Activated CD4-positive, alpha-beta T cell treated with anti-CD3 and anti-CD28 coated beads for 36 hours (primary cell): ENCODE measurements at places on chromosomes 7 and 10.

- no peak for DNase-seq
Measured at GRCh38 chr7:131285556-131285955, 42.1 kb upstream of the MKLN1 start.

GRCh38 chr10:119217991-119218490 lies 10.7 kb downstream of the GRK5 start:
- DNase-seq = no peak

DNA sequence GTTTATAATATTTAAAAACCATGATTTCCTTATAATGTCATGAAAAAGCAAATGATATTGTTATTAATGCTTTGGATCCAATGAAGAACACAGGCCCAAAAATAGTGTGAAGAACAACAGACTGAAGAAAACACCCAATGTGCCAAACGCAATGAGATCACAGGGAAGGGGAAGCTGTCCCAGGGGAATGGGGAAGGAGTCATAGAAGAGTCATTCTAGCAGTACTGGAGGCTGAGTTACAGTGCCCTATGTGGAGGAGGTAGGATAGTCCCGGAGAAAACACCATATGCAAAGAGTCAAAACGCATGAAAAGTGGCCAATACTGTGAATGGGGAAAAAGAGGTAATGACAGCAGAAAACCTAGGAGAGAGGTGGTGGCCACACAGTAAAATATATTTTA lies 50.9 kb downstream of the TPK1 start:
- no peak for DNase-seq

GRCh38 chr10:59831658-59832503 lies 74.5 kb downstream of the CCDC6 start:
- DNase-seq = no peak

DNA sequence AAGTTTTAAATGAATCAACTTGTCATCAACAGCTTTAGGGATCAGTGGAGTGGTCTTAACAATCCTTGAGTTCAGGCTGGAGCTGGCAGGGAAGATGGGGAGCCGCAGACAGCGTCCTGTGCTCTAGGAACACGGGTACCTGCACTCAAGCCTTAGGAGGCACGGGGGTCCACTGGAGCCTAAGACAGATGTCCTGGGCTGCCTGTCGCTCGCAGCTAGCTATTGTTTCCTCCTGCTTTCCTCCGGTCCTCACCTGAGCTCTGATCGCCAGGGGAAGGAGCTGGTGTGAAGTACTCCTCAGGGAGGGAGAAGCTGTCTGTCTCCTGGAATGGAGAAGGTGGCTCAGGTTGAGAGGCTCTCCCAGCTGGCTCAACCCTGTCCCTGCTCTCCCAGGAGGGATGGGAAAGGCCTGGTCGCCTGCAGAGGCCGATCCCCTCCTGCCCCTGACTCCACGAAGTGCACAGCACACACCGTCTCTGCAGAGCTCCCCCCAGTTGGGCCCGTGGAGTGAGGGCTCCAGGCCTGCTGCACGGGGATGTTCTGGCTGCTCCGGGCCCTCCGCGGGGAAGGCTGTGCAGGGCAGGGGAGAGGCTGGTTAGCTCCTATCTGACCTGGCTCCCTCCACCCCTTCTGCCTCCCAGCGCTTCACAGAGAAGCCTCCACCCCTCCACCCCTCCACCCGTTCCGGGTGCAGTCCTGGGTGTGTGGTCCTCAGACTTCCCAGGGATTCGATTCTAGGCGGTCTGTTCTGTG lies 14.5 kb upstream of the PYROXD2 start:
- DNase-seq = no peak

GRCh38 chr10:130770018-130770630 lies 541.4 kb downstream of the TCERG1L start:
- no peak for DNase-seq

GRCh38 chr10:92834986-92835385 lies 13.3 kb upstream of the EXOC6 start:
- DNase-seq = no peak

- DNase-seq = no peak
Measured at GRCh38 chr7:66297579-66297978, 92.4 kb downstream of the TPST1 start.

DNA sequence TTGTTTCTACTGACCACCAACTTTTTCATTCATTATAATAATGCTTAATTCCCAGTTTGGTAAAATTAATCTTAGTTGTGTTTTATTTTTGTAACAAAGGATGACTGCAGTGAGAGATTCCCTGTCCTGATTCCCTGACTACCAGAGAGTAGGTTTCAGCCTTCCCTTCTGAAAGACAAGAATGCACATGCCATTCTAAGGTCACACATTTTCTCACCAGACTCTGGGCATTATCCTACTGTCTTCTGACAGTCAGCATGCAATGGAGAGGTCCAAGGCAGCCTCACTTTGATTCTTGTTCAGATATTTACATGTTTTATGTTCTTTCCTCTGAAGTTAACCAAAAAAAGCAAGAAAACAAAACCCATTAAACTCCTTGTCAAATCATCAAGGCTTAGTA lies 372.7 kb upstream of the CDC14C start:
- no peak for DNase-seq

GRCh38 chr7:69208276-69208675 lies 390.0 kb upstream of the AUTS2 start:
- DNase-seq = no peak

GRCh38 chr7:29065181-29065857 lies 81.0 kb downstream of the CPVL start:
- DNase-seq = no peak

GRCh38 chr10:128297709-128298378 lies 171.6 kb upstream of the MKI67 start:
- DNase-seq = no peak

GRCh38 chr7:130490888-130491804 lies 739 bp upstream of the MEST start:
- peak; percentile 71 for DNase-seq

DNA sequence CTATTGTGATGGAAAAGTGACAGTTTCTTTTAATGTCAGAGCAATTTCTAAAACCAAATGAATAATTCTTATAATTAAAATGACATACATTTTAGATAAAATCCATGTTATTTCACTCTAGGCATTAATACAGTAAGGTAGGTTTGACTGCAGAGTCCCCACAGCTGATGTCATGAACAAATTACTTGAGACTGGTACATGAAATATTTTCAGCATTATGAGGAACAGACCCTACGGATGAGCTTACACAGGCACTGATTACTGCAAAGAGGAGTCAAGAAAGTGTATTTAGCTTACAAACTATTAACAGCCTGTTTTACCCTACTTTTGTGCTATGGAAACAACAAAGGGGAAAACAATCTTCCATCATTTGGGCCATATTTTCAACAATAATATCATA lies 8.9 kb downstream of the COL1A2 start:
- DNase-seq = no peak

GRCh38 chr10:84312816-84313215 lies 15.6 kb upstream of the CCSER2 start:
- DNase-seq = no peak

DNA sequence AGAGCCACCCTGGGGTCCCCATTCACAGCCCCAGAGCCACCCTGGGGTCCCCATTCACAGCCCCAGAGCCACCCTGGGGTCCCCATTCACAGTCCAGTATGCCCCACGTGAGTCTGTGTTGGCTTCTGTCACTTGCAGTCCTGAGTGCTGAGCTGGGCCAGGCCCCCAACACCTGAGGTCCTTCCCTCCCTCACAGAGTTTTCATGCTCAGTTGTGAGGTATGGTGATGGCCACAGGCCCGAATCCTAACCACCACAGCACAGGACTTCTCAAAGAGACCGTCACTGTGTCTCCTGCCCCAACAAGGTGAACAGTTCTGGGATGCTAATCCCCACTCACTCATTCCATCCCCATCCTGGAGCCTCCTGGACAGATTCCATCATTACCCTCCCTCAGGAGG lies 239.2 kb downstream of the PTPRN2 start:
- DNase-seq = no peak

GRCh38 chr10:67978749-67979148 lies 94.3 kb downstream of the SIRT1 start:
- DNase-seq = peak; percentile 21

- peak; percentile 62 for DNase-seq
Measured at GRCh38 chr10:43265799-43266721, 805 bp downstream of the RASGEF1A start.

- no peak for DNase-seq
Measured at GRCh38 chr7:45986355-45987298, 65.6 kb upstream of the IGFBP3 start.

- no peak for DNase-seq
Measured at GRCh38 chr10:125661941-125662515, 20.9 kb downstream of the TEX36 start.

- no peak for DNase-seq
Measured at GRCh38 chr7:92714767-92715166, 121.6 kb downstream of the CDK6 start.

GRCh38 chr7:42831718-42832522 lies 80.0 kb downstream of the C7orf25 start:
- DNase-seq = peak; percentile 16

DNA sequence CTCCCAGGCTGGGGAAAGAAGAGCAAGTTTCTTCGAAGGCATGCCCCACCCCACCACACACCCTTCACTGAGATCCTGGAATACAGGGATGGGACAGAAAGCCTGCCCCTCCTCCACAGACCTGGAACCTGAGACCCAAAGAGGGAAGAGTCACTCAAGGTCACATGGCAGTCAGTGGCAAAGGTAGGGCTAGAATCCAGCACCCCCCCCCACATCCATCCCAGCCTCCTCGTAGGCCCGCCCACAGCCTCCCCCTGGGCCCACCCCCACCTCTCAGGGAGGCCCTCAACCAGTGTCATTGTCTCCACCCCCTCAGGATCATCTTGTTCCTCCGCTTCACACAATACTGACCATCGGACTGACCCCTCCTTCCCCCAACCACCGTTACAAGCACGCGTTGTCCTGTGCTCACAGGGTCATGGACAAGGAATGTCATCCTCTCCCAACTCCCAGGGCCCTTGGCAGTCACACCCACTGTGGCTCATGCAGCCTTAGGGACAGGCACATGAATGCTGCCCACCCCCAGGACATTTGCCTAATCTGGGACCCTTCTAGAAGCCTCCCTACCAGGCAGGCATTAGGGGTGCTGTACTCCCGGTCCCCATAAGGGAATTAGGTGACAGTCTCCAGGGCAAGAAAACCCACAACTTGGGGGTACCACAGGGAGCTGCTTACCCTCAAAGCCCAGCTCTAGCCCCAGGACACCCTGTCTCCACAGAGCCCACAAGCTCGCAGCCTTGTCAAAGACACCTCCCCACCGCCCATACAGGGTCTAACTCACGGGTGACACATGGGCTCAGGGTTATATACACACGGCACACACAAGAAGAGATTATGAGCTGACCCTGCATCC lies 1.4 kb downstream of the KCNH2 start:
- no peak for DNase-seq

DNA sequence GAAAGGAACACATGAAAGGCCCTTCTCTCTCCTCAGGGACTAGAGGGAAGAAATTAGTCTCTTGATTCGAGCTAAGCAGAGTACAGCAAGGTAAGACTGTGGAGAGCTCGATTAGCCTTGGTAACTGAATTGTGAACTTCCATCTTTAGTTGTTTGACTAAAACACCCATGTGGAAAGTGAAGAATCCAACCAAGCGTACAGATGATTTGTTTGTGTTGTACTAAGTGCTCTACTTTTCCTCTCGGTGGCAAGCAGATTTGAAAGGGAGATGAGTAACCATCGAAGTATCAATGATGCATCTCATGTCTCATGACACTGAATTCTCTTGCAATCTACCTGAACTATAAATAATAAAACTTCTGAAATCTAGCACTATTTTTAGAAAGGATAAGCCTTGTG lies 80.7 kb downstream of the FZD1 start:
- no peak for DNase-seq

- no peak for DNase-seq
Measured at GRCh38 chr7:137989094-137989493, 12.8 kb downstream of the CREB3L2 start.

DNA sequence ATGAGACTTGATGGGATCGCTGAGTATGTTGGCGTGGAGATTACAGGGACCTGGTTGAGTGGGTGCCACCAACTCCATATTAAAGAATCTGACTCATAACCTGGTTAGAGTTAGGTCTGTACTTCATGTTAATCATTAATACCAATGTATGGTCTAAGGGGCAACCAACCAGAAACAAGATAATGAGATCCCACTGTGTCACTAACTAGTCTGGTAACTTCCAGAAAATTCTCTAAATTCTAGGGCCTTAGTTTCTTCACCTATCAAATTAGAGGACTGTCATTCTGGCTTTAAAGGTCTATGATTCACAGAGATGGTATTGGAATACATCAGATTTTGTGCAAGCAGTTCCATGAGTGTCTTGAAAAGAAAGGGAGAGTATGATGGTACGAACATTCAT lies 102.2 kb downstream of the SNX10 start:
- DNase-seq = no peak

GRCh38 chr10:62890395-62890794 lies 74.2 kb upstream of the EGR2 start:
- no peak for DNase-seq

- DNase-seq = no peak
Measured at GRCh38 chr7:116071629-116072028, 41.1 kb upstream of the TFEC start.

DNA sequence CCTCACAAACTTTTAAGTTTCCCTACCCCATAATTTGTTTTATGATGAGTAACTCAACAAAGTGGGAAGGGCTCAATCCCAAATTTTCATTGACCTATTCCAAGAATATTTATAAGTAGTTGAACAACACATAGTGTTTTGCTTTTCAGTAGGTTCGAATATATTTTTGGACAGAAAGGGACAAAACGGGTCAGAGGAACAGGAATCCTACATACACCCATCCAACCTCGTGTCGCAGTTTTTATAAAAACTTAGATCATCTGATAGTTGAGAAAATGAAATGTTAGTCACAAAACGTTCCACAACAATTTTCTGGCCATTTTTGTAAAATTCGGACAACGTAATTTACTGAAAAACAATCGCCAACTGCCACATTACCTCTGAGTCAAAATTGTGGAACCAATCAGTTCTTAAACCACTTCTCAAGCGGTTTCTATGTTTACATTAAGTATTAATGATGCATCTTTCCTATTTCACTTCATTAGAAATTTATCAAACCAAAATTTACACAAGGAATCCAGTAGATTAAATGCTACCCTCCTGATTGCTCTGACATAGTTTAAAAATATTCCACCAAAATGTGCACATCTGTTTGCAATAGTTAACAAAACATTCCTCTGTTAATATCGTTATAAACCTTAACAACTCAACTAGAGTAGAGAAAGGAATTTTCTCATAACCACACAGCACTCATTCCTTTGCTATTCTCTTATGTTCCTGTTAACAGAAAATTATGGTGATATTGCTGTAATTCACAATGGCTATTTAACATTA lies 6.3 kb downstream of the WNT16 start:
- DNase-seq = no peak

DNA sequence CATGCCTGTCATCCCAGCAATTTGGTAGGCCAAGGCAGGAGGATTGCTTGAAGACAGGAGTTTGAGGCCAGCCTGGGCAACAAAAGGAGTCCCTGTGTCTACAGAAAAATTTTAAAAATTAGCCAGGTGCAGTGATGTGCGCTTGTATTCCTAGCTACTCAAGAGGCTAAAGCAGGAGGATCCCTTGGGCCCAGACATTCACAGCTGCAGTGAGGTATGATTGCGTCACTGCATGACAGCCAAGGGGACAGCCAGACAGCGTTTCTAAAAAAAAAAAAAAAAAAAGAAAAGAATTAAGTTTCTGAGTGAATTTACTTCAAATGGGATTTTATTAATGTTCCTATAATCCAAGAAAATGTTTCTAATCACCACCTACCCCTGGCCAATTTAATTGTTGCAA lies 87.4 kb upstream of the RNF148 start:
- DNase-seq = no peak
